Glutamatergic neuron (in vitro differentiated cells): ENCODE measurements at places on chromosomes 7 and 10.

- DNase-seq: peak; percentile 38
Measured at GRCh38 chr7:79452495-79453265, 787 bp downstream of the MAGI2 start.

DNA sequence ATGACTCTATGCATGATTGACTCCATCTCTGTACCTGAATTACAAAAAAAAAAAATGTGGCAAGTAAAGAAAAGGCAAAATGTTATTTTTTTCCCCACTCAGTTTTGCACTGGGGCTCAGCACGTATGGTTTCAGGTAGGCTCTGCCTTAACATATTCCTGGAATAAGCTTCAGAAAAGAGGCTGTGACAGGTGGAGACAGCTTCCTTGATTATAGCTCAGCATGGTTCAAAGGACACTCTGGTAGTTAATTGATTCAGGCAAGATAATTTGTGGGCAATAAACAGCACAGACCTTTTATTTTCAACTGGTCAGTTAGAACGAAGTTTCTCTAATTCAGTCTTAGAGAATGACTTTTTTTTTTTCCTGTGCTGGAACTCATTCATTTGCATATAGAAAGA lies 347.3 kb downstream of the GALNT17 start:
- no peak for DNase-seq

GRCh38 chr7:76332078-76332477 lies 26.7 kb downstream of the YWHAG start:
- DNase-seq: no peak

DNA sequence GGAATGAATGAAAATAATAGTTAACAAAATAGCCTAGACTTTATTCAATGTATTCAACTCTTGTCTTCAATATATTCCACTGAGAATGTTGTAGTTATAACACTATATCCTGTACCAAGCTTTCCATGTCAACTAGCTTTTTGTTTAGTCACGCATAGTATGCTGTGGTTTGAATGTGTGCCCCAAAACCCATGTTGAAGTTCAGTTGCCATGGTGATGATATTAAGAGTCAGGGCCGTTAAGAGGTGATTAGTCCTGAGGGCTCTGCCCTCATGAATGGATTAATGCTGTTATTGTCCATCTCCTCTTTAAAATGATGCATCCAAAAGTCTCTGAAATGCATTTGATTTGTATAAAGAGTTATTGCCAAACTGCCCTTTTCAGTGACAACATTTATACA lies 887.6 kb downstream of the NRG3 start:
- no peak for DNase-seq

- no peak for DNase-seq
Measured at GRCh38 chr10:26367771-26368170, 70.4 kb upstream of the APBB1IP start.

GRCh38 chr7:31044529-31044928 lies 7.6 kb upstream of the ADCYAP1R1 start:
- no peak for DNase-seq

- no peak for DNase-seq
Measured at GRCh38 chr7:131454498-131454897, 101.9 kb downstream of the PODXL start.

GRCh38 chr7:31602041-31602625 lies 84.9 kb upstream of the PPP1R17 start:
- DNase-seq: no peak

DNA sequence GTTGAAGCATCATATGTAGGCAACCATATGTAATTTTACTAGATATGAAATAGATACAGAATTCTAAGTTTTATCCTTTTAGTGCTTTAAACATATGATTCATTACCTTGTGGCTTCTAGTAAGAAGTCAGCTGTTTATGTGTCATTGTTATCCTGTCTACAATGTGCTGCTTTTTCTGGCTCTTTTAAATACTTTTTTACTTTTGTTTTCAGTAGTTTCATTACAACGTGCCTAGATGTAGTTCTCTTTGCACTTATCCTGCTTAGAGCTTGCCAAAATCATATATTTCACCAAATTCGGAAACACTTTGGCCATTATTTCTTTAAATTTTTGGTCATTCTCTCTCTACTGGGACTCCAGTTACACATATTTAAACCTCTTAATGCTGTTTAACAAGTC lies 26.4 kb downstream of the YAE1 start:
- no peak for DNase-seq

- DNase-seq: no peak
Measured at GRCh38 chr10:74929197-74929596, 102.8 kb downstream of the KAT6B start.

GRCh38 chr7:149126662-149127266 lies 640 bp upstream of the ZNF425 start:
- peak; percentile 58 for DNase-seq

GRCh38 chr10:6607182-6607581 lies 27.1 kb upstream of the PRKCQ start:
- DNase-seq: no peak

- no peak for DNase-seq
Measured at GRCh38 chr10:122120008-122120744, 131.2 kb downstream of the TACC2 start.

GRCh38 chr7:111268941-111269340 lies 178.0 kb downstream of the LRRN3 start:
- DNase-seq: no peak

- no peak for DNase-seq
Measured at GRCh38 chr7:28533267-28533666, 120.9 kb downstream of the CREB5 start.

GRCh38 chr10:73773152-73773879 lies 8.5 kb upstream of the CHCHD1 start:
- no peak for DNase-seq

GRCh38 chr7:109235316-109235715 lies 665.6 kb downstream of the DNAJB9 start:
- DNase-seq: no peak

- DNase-seq: peak; percentile 45
Measured at GRCh38 chr10:21315645-21316220, 209.7 kb downstream of the SKIDA1 start.

DNA sequence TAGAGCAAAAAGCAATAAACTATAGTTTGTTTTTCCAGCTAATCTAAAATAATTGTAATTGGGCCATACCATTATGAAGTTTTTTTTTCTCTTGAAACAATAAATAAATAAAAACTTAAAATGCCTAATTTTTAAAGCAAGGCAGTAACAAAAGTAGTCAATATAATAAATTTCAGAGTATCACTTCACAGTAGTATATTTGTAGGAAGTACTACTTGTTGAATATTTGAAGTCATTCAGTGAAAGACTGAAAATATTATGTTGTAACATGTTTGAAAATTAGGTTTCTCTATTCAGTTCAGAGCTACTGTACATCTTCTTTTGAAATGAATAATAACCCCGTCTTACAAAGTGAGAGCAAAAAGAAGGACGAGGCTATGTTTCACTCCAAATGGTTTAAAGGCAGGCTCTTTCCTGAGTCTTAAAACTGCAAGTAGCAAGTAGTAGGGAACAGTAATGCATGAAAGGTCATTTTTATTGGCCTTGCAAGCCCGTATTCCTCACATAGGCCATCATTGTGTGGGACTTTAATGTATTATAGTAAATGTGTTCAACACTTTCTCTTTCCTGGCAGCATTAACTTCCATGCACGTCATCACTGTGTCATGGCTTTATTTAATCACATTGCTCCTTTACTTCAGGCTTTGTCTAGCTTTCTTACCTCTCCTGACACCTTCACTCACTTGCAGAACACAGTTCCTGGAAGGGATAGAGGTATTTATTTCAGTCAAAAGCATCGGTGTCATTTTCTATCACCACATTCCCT lies 141.4 kb downstream of the VTI1A start:
- DNase-seq: no peak

DNA sequence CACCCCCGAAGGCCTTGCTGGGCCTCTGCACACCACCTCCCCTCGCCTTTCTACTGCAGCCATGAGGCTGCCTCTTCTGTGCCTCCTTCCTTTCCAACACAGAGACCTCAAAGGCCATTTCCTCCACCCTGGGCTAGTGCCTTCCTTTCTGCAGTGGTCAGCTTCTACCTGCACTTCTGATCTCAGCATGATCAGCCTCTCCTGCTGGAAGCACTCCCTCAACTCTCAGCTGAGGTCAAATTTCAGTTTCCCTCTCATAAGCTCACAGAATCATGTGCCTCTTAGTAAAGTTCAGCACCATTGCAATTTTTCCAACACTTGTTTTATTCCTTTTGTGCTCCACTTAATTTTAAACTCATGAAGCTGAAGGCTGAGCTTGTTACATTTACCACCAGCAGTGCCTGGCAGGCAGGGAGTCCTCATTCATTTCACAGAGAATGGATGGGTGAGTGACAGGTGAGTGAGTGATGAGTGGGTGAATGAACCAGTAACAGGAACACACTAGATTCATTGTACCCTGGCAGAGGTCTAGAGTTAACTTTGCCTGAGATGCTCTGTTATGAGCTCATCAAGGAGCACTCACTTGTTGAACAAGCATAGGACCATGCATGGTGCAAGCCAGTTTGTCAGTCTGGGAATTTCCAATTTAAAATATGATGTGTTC lies 124.0 kb upstream of the PRSS58 start:
- DNase-seq: no peak

DNA sequence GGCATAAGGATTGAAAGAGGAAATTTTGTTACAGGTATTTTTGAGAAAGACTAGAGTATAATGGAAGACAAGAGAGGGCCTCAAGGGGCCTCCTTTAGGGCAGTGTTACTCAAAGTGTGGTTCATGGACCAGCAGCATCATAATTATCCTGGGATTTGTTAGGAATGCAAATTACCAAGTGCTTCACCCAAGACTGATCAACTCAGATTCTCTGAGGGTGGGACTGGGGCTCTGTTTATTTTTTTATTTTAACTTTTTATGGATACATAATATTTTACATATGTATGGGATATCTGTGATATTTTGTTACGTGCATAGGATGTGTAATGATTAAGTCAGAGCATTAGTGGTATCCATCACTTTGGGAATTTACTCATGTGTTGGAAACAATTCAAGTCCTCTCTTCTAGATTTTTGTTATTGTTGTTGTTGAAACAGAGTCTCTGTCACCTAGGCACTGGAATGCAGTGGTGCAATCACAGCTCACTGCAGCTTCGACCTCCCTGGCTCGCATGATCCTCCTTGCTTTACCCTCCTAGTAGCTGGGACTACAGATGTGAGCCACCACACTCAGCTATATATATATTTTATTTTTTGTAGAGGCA lies 2.2 kb upstream of the KCTD7 start:
- DNase-seq: no peak

DNA sequence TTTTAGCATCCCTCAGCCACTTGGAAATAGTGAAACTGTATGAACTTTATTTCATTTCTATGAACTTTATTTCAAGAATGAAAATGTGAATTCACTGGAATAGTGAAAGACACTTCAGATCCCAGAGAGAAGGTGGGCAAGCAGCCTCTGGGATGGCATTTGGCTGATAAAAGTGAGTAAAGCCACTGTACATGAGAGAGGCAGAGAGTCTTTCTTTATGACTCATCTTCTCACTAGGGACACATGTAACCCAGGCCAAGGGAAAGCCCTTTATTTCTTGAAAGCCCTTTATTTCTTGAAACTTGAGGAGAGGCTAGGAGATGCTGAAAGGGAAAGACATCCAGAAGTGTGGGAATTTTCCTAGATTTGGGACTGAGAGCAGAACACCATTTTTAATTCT lies 148.9 kb upstream of the SMIM30 start:
- DNase-seq: no peak

DNA sequence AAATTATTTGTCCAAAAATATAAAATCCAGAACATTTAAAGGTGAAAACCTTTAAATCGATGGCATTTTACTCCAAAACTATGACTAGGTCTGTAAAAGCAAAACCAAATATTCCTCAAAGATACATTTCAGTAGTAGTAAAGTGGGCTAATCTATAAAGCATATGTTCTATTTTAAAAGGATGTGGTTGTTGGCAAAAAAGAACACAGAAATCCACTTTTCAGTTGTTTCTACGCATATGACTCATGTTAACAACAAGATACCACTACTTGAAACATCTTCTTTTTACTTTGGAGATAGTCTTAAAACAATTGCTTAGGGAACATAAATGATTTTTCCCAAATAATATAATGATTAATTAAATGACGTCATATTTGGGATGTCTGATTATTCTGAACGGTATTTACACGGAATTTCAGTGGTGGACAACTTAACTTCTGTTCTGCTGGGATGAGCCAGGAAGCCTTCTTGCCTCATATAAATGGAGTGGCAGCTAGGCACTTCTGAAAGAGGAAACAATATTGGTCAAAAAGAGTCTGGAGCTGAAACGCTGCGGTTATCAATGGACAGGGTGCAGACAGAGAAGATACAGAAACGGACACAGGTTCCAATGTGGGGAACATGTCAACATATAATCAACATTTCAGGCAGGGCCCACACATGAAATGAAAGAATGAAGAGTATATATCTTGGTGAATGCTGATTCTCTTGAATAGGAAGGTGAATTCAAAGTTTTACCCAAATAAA lies 78.5 kb downstream of the ETV1 start:
- DNase-seq: no peak

- DNase-seq: no peak
Measured at GRCh38 chr7:88396948-88397322, 90.2 kb upstream of the STEAP4 start.

DNA sequence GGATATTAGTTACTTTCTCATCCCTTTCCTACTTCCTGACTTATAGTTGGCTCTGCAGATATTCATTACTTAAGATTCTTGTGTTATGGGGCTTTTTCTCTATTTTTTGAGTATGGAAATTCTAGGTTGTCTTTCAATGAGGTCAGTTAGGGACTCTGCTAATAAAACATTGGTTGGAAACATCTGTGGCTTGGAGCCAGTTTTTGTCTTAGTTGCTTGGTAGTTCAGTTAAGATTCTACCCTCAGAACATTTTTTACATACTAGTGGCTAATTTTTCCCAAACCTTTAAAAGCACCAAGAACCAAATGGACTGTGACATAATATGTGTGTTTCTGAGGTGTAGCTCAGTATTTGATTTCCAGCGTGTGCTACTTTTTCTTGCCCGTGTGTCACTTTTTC lies 305.6 kb upstream of the FZD1 start:
- no peak for DNase-seq

DNA sequence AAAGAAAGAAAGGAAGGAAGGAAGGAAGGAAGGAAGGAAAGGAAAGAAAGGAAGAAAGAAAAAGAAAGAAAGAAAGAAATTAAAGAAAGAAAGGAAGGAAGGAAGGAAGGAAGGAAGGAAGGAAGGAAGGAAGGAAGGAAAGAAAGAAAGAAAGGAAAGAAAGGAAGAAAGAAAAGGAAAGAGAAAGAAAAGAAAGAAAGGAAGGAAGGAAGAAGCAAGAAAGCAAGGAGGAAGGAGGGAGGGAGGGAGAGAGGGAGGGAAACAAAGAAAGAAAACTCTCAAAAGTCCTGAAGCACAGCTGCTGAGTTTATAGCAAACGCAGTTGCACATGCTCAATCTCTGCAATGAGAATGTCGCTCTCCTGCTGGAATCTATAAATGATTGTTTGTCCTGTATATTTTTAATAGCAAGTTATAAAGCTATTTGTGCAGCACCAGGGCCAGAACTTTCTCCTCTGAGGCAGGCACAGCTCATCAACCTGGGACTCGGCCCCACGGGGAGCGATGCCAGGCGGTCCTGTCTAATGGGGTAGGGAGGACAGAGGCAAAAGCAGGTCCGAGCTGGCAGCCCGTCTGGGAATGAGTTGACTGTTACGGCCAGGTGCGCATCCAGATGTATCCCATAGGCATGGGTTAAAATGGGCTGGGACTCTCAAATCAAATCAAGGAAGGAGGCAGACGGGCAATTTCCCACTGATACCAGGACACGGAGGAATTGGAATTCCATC lies 118.0 kb upstream of the PFKP start:
- DNase-seq: no peak
